Uterus (tissue), 4 donors: ENCODE measurements at places on chromosomes 7 and 10.

DNA sequence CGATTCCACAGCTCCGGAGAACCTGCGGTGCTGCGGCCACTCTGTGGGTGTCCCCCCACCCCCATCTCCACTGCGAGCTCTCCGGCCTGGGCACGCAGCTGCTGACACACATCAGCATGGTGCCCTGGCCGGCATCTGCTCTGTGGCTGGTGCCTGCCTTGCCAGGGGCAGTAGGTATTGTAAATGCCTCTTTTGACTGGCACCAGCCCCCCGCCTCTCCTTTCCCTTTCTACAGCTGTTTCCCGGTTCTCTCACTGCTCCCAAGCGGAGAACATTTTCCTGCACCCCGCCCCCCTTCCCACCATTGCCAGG is 357.1 kb upstream of the ZNF32 start:
- DNase-seq, result no peak

DNA sequence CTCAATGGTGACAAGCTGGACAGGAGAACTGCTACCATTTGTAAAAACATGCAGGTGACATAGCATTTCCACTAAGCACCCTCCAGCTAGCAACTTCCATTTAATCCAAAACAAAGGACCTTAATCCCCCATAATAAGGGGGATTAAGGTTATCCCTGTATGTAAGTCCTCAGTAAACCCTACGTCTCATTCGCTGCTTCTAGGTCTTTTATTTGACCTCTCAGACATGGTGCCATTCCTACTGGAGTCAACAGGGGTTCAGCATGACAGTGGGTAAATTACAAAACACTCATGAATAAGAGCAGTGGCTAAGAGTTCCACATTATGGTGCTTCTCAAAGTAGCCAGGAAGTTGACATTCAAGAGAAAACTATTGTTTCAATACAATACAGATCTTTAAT is 121.8 kb upstream of the CAV2 start:
- no peak for DNase-seq

DNA sequence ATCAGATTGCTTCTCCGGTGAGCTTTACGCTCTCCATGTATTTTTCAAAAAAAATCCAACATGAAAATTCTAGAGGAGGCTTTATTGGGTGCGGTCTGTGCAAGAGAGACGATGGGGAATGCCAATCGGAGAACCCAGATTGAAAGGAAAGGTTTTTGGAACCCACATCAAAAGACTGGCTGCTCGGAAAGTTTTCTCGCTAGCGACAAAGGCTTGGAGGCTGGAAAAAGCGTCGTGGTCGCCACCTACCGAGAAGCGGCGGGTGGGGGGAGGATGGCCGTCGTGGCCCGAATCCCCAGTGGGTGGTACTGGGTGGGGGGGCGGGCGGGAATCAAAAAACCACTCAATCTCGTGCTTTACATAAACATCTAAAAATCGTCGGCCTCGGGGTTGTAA is 1.1 kb upstream of the GTF2I start:
- peak; percentile 39 for DNase-seq

- DNase-seq, result no peak
Measured at GRCh38 chr7:77281780-77282478, 82.3 kb upstream of the FGL2 start.

DNA sequence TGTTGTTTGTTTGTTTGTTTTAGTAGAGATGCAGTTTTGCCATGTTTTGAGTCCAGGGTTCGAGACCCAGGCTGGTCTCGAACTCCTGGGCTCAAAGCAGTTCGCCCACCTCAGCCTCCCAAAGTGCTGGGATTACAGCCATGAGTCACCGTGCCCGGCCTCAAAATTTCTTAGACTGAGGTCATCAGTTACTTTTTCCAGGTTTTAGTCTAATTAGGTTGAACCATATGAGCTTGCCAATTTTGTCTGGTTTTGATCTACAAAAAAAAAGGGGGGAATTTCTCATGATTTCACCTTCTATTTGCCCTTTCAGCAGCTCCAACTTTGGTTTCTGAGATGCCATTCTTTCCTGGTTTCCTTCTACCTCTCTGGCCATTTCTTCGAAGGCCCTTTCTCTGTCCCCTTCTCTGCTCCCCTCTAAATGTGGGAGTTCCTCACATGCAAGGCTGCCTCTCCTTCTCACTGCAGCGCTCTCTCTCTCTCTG is 5.5 kb downstream of the CUEDC2 start:
- DNase-seq, result no peak

GRCh38 chr10:35386594-35387174 is 50.4 kb downstream of the CCNY start:
- no peak for DNase-seq

DNA sequence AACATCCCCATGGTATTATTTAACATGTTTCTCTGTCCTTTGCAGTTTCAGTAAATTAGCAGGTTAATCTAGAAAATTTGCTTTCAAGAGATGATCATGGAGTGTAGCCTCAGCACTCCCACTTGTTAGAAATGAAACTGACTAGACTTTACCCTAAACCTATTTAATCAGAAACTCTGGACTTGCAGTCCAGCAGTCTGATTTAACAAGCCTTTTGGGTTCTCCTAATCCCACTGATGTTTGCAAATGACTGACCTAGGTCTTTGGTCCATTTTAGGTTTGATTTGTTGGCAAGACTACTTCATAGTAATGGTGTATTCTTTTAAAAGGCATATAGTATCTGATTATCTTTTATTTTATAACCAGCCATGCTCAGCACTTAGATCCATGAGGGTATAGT is 55.5 kb upstream of the SLC25A13 start:
- DNase-seq, result no peak

DNA sequence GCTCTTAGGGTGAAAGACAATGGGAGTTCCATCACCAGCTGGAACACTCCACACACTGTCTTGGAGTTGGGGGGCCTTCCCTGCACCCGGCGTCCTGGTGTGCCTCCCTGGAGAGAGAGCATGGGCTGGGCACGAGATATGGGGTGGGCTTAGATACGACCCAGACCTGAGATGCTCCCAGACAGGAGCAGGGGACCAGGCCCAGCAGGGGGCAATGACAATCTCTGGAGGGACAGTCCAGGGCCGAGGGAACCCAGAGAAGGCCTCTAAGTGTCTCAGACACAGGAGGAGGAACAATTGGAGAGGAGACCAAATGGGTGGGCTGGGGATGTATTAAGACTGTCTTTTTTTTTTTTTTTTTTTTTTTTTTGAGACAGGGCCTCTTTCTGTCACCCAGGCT is 40.0 kb downstream of the MYL10 start:
- no peak for DNase-seq

- no peak for DNase-seq
Measured at GRCh38 chr10:71088054-71088453, 124.3 kb upstream of the UNC5B start.

DNA sequence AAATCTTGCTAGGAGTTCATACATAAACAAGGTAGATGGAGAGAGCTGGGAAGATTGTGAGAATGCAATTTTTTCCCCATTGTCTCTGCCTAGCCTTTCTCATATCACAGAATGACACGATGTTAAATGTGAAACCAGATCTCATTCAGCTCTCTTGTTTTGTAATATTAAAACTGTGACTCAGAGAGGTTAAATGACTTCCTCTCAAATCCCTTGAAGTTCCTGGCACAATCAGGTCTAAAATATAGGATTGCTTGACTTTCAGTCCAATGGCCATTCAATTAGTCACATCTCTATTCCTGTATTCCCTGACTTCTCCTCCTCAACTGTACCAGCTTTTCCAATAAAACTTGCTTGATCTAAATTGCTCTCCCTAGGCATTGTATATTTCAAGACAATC is 3.1 kb downstream of the ANKRD22 start:
- DNase-seq, result no peak

DNA sequence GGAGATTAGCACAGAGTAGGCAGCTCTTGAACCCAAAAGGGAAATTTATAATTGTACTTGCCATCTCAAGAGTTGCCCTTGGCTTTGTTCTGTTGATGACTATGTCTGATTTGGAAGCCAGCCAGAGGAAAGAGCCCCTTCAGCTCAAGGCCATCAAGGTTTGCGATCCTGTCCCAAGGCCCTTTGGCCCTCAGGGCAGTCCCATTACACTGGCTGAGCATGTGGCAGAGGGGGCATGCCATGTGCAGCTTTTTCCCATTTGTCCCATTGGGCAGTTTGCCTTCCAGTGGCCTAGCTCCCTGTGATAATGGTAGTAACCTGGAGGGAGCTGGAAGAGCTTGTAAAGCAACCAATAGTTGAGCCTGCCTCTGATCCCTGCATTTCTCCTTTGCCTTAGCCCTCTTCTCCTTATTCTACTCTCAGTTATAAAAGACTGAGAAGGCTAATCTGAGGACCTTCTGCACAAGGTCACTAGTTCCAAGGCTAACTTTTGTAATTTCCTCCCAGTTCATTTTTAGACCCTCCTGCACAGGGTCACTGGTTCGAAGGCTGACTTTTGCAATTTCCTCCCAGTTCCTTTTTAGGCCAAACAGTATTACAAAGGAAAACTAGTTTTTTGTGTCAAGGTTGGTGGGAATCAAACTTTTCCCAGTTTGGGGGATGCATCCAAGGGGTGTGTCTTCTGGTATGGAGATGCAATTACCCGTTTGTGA is 31.0 kb upstream of the ARHGAP12 start:
- no peak for DNase-seq

GRCh38 chr10:784403-785088 is 95.1 kb upstream of the DIP2C start:
- peak; percentile 60 for DNase-seq
